M059J (cell line): ENCODE measurements at places on chromosomes 1 and 21.

- no peak for DNase-seq
Observed at GRCh38 chr1:104156738-104157137, 407.0 kb downstream of the AMY1C start.

- DNase-seq: peak; percentile 77
Observed at GRCh38 chr1:184033711-184034167, 3.8 kb downstream of the COLGALT2 start.

GRCh38 chr1:241356187-241356518, 852 bp downstream of the RGS7 start:
- DNase-seq: no peak

GRCh38 chr1:170765712-170766330, 101.9 kb downstream of the PRRX1 start:
- peak; percentile 30 for DNase-seq

DNA sequence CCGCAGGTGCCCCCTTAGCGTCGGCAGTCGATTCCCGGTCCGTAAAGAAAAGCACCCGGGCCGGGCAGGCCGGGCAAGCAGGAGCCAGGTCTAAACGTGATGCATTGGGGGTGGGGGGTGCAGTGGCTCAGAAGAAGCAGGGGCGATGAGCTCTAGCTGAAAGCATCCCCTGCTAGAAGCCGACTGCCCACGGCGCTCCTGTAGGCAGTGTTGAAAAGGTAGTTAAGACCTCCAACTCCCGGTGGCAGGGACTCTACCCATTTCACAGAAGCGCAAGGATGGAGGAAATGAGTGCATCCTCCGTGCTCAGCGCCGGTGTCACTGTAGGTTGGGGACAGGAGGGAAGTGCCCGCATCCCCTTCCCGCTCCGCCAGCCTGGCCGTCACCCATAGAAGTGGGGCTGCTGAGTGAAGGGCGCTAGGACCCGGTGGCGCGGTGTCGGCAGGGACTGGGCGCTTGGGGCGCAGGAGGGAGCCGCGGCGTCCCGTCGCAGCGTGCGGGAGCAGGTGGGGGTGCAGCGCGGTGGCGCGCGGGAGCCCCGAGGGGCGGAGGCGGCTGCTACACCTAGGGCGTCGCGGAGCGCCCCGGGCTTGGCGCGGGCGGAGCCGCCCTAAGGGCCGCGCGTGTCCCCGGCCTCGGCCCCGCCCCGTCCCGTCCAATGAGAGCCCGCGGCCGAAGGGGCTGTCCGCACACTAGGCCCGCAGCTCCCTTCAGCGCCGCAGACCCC, at the start of gene WNT2B:
TSS of gene WNT2B (plus strand) at position 688 of the 727 bp plus-strand sequence. CDS start 298 bp downstream, outside the sequence.
- no peak for DNase-seq

GRCh38 chr1:76109404-76109803, 34.9 kb downstream of the ST6GALNAC3 start:
- no peak for DNase-seq

- no peak for DNase-seq
Observed at GRCh38 chr1:211538287-211538686, 40.7 kb downstream of the SLC30A1 start.

DNA sequence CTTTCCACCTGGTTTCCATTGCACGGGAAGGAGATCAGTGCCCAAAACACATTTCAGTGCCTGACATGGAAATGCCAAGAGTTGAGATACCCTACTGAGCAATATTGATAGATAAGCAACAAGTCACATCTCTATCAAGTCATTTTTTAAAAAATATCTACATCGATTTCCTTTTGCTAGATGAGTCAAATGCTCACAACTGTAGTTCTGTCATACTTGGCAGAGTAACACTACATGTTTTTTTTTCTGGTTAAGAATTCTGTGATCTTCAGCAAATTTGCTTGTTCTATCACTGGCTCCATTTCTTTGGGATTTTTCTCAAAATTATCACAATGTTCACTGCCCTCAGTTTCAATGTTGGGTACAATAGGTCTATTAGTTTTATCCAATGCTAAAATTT, 145.4 kb downstream of the ZC3H11B start:
- DNase-seq: no peak

DNA sequence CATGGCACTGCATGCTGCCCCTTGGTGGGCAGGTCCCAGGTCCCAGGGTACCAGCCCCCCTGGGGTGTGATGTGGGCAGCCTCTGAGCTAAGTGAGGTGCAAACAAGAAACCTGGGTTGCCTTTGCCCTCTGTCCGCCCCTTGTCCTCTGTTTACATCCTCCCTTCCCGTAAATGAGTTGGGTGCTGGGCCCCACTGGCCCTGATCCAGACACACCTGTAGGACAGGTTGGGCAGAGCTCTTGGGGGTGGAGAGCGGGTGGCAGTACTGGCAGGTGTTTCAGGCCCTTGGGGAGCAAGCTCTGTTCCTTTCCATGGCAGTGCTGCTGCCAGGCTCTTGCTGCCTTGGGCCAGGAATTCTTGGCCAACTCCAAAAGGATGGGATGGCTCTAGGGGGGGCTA, 35.8 kb downstream of the ELF3 start:
- no peak for DNase-seq

DNA sequence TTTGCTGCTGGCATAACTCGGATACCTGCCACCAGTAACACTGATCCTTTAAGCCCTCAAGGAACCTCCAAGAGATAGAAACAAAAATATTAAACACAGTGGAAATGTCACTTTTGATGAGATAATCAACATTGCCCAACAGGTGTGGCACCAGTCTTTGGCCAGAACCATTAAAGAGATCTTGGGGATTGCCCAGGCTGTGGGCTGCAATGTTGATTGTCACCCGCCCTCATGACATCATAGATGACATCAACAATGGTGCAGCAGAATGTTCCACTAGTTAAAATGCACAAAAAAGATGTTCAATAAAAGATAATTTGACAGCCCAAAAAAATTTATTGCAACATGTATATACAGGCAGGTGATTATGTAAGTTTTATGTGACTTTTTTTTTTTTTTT, 20.2 kb upstream of the ZMYM1 start:
- DNase-seq: no peak

GRCh38 chr1:248913933-248914332, 7.9 kb downstream of the PGBD2 start:
- no peak for DNase-seq

- no peak for DNase-seq
Observed at GRCh38 chr1:240343966-240344365, 252.3 kb downstream of the FMN2 start.

DNA sequence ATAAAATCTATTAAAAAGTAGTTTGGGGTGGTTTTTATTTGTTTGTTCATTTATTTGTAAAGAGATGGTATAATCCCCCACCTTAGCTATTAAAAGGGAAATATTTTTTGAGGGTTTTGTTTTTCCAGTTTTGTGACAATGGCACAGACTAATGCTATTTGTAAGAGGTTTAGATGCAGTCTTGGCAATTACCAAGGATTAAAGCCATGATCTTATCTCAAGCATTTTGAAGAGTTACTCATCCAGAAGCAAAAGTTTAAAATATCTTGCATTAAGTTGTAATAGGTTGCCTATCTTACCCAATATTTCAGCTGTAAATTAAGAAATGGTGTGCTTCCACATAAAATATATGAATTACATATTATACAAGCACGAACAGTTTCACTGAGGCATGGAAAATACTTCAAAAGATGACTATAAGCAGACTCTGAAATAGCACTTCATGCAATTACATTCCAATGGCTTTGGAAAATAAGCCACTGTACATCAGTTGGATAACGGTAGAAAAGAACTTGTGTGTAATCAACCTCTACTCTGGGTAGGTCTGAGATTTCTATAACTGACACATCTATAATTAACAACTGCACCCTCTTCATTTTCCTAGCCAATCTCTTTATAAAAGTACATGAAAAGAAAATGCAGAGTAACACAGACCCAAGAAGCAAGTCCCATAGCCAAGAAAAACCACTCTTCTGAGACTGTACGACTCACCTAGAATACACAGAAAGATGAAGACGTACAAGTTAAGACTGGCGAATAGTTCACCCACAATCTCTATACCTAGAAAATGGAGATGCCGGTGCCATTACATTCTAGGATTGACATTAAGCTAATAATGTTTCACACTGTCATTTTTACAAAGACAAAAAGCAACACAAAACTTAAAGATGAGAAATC, 95.2 kb downstream of the PTPN14 start:
- DNase-seq: peak; percentile 58

- no peak for DNase-seq
Observed at GRCh38 chr1:31214316-31215064, 25.2 kb downstream of the NKAIN1 start.

DNA sequence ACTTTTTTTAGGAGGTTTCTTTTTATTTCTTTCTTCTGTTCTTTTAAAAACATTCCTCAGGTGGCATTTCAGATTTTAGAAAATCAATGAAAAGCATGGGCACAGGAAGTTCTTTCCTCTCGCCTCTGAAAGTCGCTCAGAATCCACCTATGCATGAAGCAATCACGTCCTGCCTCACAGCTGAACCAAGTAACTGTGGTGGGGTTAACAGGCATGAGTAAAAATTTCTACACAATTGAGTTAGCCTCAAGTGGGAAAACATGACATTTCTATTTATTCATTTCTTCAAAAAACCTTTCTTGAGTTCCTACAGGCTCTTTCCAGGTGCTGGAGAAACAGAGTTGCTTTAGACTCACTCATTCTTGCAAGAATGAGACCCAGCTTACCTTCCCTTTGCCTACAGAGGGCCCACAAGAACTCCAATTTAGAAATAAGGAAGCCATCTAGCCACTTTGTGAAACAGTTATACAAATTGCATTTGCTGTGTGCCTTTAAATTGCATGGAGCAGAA, 508.9 kb upstream of the PKN2 start:
- DNase-seq: no peak

DNA sequence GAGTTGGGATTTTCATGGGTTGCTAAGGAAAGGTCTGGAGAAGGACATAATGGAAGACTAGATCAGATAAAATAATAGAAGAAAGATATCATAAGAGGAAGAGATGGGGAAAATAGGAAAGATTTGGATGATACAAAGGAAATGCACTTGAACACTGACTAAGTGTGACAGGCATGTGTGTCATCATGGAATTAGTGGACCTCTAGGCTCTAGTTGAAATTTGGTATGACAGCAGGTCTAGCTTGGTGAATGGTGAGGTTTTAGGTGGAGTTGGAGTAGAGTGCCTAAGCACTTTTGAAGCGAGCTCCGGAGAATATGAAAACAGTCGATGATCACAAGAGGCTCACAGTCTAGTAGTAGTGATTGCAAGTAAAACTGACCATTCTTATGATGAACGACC, 73.0 kb upstream of the PTGS2 start:
- DNase-seq: peak; percentile 49

GRCh38 chr1:19964542-19964941, 14.9 kb downstream of the PLA2G2A start:
- DNase-seq: no peak

DNA sequence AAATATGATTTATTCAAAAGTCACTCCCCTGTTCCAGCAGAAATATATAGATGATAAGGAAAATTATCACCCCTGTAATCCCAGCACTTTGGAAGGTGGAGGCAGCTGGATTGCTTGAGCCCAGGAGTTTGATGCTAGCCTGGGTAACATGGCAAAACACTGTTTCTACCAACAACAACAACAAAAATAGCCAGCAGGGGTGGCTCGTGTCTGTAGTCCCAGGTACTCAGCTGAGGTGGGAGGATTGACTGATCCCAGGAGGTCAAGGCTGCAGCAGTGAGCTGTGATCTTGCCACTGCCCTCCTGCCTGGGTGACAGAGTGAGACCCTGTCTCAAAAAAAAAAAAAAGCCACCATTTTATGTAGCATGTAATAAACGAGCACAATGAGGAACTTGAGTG, 1546.5 kb downstream of the NCAM2 start:
- no peak for DNase-seq

DNA sequence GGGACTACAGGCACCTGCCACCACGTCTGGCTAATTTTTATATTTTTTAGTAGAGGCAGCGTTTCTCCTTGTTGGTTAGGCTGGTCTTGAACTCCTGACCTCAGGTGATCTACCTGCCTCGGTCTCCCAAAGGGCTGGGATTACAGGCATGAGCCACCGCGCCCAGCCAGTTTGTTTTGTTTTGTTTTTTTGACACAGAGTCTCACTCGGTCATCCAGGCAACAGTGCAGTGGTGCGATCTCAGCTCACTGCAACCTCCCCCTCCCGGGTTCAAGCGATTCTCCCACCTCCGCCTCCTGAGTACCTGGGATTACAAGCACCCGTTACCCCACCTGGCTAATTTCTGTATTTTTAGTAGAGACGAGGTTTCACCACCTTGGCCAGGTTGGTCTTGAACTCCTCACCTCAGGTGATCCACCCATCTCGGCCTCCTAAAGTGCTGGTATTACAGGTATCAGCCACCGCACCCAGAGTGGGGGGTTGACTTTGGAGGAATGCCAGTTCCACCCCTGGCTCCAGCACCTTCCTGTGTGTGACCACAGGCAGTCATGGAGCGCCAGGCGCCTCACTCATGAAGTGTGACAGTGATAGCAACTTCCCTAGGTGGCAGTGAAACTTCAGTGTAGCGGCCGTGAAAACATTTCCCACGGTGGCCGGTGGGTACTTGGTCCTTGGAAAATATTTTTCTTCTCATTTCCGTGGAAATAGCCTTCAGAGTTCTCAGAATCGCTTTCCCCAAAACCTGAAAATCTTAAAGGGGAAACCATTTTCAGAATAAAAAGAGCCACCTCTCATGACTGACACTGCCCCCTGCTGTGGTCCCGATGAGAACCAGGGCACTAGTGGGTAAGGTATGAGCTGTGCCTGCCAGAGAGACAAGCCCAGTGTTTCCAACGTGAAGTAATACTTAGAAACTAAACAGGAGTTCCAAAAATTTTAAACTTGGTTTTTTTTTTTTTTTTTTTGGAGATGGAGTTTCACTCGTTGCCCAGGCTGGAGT, 48.6 kb downstream of the WDR4 start:
- no peak for DNase-seq

DNA sequence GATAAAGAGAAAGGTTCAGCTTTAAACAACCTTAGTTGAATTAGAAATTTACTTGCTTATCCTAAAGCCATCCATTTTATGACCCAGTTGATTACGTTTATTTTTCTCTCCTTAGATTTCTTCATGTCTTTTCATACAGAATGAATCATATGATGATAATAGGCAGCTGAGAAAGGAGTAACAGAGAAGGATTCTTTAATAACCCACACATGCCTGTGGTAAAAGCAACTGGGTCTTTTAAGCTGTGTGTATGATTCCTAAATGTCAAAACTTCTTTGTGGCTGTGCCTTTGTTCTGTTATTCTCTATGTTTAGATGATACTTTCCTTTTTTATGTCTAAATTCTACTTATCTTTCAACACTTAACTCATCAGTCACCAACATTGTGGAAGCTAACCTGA, 626.5 kb downstream of the NCAM2 start:
- peak; percentile 39 for DNase-seq
